Psoas muscle (tissue), 8 donors: ENCODE measurements at places on chromosomes 5 and 9. TPM values are rescaled to one million over a fixed set of nuclear protein-coding genes. Genes with fewer than 3 reads are reported as not detected.

GRCh38 chr5:9547122-9547947 is 1.5 kb upstream of the SEMA5A start:
- DNase-seq, result peak; percentile 14

PRRX2 gene
- 0.49 TPM for total RNA-seq

DNA sequence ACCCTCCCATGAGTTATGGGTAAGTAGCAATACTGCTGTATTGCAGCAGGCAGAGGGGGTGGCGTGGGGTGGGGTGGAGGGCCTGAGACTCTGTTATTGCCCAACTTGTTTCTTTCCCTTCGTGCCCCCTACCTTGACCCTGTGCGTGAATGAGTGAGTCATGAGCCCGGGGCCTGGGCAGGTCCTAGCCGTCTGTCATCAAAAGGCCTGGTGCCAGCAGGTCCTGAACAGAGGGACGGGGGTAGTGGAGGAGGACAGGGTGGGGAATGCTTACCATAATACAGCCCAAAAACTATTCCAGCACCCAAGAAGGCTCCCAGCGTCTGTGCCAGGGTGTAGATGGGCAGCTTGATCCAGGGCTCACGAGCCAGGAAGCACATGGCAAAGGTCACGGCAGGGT is 4.3 kb downstream of the AQP3 start:
- peak; percentile 26 for DNase-seq

DNA sequence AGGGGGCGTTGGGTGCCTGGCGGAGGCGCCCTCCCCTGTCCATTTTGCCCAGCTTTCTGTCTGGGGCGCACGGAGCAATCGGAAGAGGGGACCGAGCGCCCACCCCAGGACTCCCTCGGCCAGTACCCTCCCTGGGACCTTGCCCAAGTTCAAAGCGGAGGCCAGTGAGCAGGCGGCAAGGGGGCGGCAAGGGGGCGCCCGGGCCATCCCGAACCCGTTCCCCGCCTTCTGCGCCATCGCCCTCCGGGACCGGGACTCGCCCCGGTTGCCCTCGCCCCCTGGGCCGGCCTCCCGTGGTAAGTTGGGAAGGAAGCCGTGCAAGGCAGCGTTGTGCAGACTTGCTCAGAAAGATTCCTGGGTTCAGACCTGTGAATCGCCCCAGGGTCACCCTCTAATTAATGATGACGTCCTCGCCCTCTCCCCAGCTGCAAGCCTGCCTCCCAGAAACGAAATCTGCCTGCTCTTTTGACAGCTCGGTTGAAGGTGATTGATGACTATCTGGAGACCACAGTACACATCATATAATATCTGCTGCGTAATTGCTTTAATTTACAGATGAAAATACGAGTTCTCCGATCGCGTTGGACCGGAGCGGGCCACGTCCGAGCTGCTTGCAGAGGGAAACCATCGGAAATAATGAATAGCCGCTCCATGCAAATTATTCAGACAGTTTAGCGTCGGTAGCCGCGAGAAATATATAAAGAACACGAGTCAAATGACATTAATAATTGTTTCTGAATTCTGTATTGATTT is 1.4 kb upstream of the IRX4 start:
- peak; percentile 48 for DNase-seq

- peak; percentile 94 for DNase-seq
These were observed 73.8 kb downstream of the DAB2IP start for GRCh38 chr9:121725008-121725775.

GRCh38 chr9:17082343-17083064 is 52.3 kb upstream of the CNTLN start:
- no peak for DNase-seq

- DNase-seq, result peak; percentile 49
These were observed 36.3 kb downstream of the ERGIC1 start for GRCh38 chr5:172870291-172870714.

- no peak for DNase-seq
These were observed 47.8 kb downstream of the RETREG1 start for GRCh38 chr5:16568875-16569580.

BSPRY gene
- not detected for total RNA-seq

GRCh38 chr9:88544245-88544644 is 9.3 kb downstream of the NXNL2 start:
- no peak for DNase-seq

GRCh38 chr5:168023191-168023590 is 268.3 kb upstream of the WWC1 start:
- no peak for DNase-seq

- no peak for DNase-seq
These were observed 186.3 kb upstream of the TUSC1 start for GRCh38 chr9:25864509-25864908.

- no peak for DNase-seq
These were observed 5.8 kb upstream of the FSTL4 start for GRCh38 chr5:133618141-133618540.

DNA sequence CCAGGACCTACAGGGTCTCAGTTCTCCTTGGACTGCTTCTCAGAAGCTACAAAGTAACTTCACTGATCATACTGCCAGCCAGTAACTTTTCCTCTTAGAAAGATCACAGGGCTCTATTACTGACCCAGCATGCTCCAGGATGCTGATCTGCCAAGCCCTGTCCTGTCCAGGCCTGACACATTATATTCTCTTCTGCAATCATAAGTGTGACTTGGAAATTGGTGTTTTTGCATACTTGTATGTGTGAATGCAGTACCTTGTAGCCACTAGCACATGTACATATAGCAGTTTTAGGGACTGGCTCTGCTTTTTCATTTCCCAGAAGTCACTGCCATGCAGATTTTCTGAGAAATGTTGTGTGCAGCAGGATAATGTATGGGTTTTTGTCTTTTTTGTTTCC is 40.1 kb upstream of the CCNH start:
- DNase-seq, result no peak

DNA sequence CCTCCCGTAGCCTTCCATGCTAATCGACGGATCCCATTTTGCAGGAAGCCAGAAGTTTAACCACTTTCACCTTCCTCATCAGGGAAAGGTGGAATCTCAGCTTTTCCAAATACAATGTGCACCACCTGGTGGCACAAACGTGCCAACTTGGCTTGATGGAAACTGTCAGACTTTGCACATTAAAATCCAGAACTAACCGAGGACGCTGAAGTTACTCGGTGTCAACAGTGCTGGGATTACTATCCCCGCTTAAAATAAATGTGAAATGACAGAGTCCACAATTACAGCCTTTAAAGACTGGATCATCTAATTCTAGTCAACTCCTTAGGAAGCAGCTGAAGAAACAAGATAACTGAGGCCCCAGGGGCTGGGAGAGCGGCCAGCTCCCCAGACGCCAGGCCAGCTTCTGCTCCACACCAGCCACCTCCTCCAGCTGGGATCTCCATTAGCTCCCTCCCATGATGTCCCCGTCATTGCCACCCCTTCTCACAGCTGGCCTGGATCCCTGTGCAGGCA is 50.1 kb upstream of the RETREG1 start:
- no peak for DNase-seq

FRMPD1 gene
- total RNA-seq, result 4.9 TPM

DNA sequence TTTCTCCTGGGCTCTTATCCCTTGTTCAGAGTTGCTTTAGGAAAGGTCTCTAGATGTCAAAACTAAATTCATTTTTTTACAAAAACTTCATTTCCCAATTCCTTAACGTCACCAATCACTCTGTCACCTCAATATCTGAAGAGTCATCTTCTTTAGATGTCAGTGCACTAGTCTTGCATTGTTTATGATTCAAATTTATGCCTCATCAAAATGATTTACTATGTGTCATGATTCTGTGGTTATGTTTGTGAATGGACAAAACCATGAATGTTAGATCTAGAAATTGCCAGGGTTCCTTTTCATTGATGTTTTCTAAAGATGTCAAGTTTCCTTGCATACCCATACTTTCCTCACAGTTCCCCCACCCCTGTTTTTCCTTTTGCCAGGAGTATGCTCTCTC is 21.5 kb downstream of the CWC27 start:
- DNase-seq, result no peak

DNA sequence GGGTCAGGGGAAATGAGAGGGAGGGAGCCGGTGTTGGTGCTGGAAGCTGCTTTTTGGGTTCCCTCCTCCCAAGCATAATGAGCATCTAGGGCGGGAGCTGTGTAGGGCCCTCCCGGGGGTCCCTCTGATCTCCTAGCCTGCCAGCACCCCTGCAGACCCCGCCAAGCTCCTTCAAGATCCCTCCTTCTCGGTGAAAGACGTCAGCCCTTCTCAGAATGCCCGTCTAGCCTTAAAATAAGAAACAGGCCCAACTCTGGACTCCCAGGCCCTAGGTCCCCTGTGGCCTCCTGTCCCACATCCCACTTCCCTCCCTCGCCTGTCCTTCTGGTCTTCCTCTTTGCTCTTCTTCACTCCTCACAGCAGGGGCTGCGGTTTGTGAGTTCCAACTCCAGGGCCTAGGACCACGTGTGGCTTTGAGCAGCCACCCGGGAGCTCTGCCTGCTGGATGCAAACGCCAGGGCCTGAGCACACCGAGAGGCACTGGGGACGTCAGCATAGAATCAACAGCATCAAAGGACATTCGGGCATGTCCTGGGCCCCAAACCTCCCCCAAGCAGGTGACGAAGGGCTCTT is 8.8 kb upstream of the SCGB3A1 start:
- no peak for DNase-seq

NXNL2 gene
- total RNA-seq, result not detected

- DNase-seq, result peak; percentile 67
These were observed 47.4 kb downstream of the VAV2 start for GRCh38 chr9:133944746-133945135.

GAS1 gene
- total RNA-seq, result 10.7 TPM

- peak; percentile 5 for DNase-seq
These were observed 27.0 kb upstream of the SLC6A3 start for GRCh38 chr5:1471997-1472963.

- no peak for DNase-seq
These were observed 39.5 kb upstream of the PSD2 start for GRCh38 chr5:139755892-139756671.

OTULINL gene
- 2.7 TPM for total RNA-seq

DNA sequence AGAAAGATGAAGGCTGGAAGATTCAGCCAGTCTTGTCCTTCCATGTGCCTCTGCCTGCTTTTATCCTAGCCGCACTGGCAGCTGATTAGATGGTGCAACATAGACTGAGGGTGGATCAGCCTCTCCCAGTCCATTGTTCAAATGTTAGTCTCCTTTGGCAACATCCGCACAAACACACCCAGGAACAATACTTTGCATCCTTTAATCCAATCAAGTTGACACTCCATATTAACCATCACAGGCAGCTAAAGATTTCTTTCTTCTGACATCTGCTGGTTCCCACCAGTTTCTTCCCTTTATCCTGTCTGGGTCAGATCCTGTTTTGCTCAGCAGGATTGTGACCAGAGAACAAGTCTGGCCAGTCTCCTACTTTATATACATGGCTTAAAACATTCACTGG is 276.5 kb upstream of the TYRP1 start:
- DNase-seq, result no peak

SVEP1 gene
- 16.3 TPM for total RNA-seq

CDX1 gene
- total RNA-seq, result not detected

- no peak for DNase-seq
These were observed 7.3 kb upstream of the FGF18 start for GRCh38 chr5:171412186-171412585.

DNA sequence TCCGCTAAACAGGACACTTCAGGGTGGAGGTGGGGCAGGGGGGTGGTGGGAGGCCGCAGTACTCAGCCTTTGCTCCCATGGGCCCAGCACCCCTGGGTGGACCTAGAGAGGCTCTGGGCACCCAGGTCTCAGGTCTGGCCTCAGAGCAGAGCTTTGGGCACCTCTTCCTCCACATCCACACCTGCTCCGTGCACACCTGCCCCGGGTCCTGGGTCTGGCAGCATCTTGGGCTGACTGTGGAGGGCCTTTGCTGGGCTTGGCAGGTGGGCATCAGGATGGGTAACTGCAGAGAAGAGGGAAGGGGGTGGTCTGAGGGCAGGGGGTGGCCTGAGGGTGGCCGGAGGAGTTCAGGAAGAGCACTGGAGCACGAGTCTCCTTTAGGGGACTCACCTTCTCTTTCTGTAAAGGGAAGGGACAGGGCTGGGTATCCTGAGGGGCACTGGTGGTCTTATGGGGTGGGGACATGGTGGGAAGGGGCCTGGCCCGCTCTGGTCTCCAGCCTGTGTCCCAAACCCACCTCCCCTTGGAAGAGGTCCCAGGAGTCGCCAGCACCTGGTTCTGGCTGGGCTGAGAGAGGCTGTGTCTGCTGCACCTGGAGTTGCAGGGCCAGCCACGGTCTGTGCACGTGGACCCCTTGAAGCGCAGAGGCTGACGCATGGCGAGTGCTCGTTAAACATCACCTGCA is 106.7 kb upstream of the IER5L start:
- peak; percentile 32 for DNase-seq

PCDHA10 gene
- 0.12 TPM for total RNA-seq

FOXD1 gene
- 0.94 TPM for total RNA-seq

TMEFF1 gene
- total RNA-seq, result not detected

DNA sequence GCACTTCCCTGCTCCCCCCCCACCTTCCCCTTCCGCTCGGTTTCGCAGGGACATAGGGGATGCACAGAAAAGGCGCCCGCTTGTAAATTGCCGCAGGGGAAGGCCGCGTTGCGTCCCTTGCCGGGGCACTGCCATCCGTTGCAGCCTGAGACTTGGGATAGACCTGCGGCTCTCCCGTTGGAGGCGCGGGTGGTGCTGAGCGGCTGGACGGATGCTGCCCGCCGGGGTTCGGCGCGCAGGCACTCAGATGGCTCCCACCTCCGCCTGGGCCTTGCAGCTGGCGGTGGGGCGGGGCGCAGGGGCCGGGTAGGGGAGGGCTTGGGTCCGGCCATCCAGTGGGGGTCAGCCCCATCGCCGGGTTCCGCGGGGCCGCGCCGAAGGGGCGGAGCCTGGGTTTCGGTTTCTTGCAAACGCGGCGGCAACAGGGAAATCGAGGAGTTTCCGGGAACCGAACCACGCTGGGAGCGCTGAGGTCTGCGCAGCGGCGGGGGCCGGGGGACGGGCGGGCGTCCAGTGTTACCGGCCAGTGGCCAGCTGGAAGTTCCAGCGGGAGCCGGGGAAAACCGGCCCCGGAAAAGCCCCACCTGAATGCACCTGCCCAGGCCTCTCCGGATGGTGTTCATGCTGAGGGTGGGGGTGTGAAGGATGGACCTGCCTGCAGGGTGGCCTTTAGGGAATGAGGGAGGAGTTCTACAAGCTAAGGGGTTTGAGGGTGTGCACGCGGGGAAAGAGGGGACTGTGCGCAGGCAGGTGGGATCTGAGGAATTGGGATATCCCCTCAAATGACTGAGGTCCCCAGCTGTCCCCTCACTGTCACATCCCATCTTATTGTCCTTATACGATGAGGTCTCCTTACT is 6.3 kb upstream of the IRF1 start:
- DNase-seq, result peak; percentile 91
